ENCODE measurements at places on chromosomes 4 and X. TPM values are rescaled to one million over a fixed set of nuclear protein-coding genes. Genes with fewer than 3 reads are reported as not detected.
A peak's percentile ranks its signal among the peaks of the same experiment; 100 is the strongest.

DNA sequence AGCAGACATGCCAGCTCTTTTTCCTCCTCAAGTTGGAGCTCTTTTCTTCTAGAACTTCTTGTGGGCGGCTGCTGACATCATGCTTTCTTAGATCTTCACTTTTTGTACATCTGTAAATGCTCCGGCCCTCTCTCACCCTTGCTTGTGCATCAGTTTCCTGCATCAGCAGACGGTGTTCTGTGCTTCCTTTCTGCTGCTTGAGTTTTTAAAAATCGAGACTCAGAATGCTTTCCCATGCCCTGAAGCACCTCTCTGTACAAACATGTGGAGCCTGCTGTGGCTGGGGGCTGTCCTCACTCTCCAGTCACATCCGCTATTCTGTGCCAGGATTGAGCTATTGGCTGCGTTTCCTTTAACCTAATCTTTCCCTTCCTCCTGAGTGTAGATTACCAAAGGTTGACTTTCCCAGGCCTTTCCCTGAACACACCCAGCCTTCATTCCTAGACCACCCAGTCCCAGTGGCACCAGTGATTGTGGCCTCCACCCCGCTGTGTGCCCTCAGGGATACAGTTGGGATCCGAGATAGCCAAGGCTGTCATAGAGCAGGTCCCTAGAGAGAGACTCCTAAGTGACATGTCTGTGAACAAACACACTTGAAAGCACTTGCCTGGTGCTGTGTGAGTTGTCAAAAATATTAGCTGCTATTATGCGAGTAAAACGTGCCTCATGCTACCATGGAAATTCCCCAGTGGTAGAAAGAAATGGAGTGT lies 41.9 kb downstream of the TNIP2 start:
- H3K4me1 ChIP-seq = peaks cover 27% of the 10 kb centered on the region
- H3K27me3 ChIP-seq = no peaks in the 10 kb centered on the region
- peak; percentile 32 for DNase-seq
- H3K4me3 ChIP-seq = peak overlapping the region; percentile 74
- H3K36me3 ChIP-seq = no peaks in the 10 kb centered on the region

The GUCY1B1 gene
- total RNA-seq = 1.9 TPM

DNA sequence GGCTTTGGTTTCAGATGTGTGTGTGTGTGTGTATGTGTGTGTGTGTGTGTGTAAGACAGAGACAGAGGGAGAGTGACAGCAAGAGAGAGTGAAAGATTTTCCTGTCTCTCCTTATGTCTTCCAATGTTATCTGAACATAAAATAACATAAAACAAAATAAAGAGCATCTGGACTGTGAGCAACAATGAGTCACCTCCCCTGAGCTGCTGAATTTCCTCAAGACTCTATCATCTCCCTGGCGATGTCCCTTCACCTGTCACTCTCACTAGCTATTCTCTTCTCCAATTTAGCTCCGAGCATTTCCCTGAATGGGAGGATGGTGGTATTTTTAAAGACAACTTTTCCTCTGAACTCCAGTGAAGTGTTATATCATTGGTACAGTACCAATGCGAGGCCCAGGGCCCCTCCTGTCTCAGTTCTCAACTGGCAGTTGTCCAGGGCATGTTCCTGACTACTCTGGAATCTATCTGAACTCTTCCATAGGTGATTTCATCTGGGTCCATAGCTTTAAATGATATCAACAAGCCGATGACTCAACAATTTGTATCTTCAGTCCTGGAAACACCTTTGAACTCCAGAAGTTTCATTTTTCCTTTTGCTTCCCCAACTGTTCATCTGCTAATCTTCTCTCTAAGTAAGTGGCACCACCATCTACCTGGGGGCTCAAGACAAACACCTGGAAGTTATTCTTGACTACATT lies 195.0 kb upstream of the CLNK start:
- H3K36me3 ChIP-seq = no peaks in the 10 kb centered on the region

The PRKG2 gene
- total RNA-seq = 0.62 TPM

- no peaks in the 10 kb centered on the region for H3K27me3 ChIP-seq
- peak overlapping the region; percentile 21 for H3K27ac ChIP-seq
- no peak overlapping the region for H3K4me3 ChIP-seq
- H3K4me1 ChIP-seq = no peaks in the 10 kb centered on the region
- H3K36me3 ChIP-seq = no peaks in the 10 kb centered on the region
Observed at GRCh38 chr4:152892974-152893373, 43.1 kb upstream of the FHDC1 start.

The DOCK11 gene
- 71.0 TPM for total RNA-seq

GRCh38 chr4:88567591-88567990 lies 24.7 kb upstream of the HERC3 start:
- no peak for DNase-seq
- no peaks in the 10 kb centered on the region for H3K27me3 ChIP-seq
- H3K4me3 ChIP-seq = no peak overlapping the region
- no peaks in the 10 kb centered on the region for H3K4me1 ChIP-seq

- H3K36me3 ChIP-seq = no peaks in the 10 kb centered on the region
- no peaks in the 10 kb centered on the region for H3K27me3 ChIP-seq
- H3K4me1 ChIP-seq = no peaks in the 10 kb centered on the region
- no peak for DNase-seq
- H3K4me3 ChIP-seq = no peak overlapping the region
Observed at GRCh38 chr4:95694411-95694810, 145.5 kb upstream of the PDHA2 start.

The ENPEP gene
- total RNA-seq = 0.84 TPM

The NEIL3 gene
- 29.2 TPM for total RNA-seq

- H3K27ac ChIP-seq = peak overlapping the region; percentile 68
- H3K4me3 ChIP-seq = no peak overlapping the region
- no peak for DNase-seq
- peaks cover 11% of the 10 kb centered on the region for H3K27me3 ChIP-seq
- H3K36me3 ChIP-seq = no peaks in the 10 kb centered on the region
Observed at GRCh38 chrX:3777416-3777815, 64.0 kb upstream of the PRKX start.

- H3K27me3 ChIP-seq = no peaks in the 10 kb centered on the region
- DNase-seq = no peak
- no peaks in the 10 kb centered on the region for H3K36me3 ChIP-seq
- no peak overlapping the region for H3K27ac ChIP-seq
Observed at GRCh38 chr4:5956285-5957021, 61.8 kb downstream of the C4orf50 start.

- H3K4me3 ChIP-seq = no peak overlapping the region
- peaks cover 8% of the 10 kb centered on the region for H3K27me3 ChIP-seq
- peak; percentile 26 for DNase-seq
- no peaks in the 10 kb centered on the region for H3K36me3 ChIP-seq
Observed at GRCh38 chr4:74320559-74321118, 12.4 kb downstream of the EPGN start.

The PFKFB1 gene
- 1.6 TPM for total RNA-seq

The CYBB gene
- total RNA-seq = 0.38 TPM

The VCX gene
- total RNA-seq = not detected

- no peaks in the 10 kb centered on the region for H3K36me3 ChIP-seq
- no peak overlapping the region for H3K4me3 ChIP-seq
- no peak overlapping the region for H3K27ac ChIP-seq
- no peaks in the 10 kb centered on the region for H3K4me1 ChIP-seq
- DNase-seq = no peak
Observed at GRCh38 chrX:10979956-10980355, 131.2 kb upstream of the HCCS start.

GRCh38 chr4:149223659-149224058 lies 592.0 kb downstream of the IQCM start:
- no peak for DNase-seq
- no peaks in the 10 kb centered on the region for H3K27me3 ChIP-seq
- peaks cover 2% of the 10 kb centered on the region for H3K36me3 ChIP-seq
- no peaks in the 10 kb centered on the region for H3K4me1 ChIP-seq

DNA sequence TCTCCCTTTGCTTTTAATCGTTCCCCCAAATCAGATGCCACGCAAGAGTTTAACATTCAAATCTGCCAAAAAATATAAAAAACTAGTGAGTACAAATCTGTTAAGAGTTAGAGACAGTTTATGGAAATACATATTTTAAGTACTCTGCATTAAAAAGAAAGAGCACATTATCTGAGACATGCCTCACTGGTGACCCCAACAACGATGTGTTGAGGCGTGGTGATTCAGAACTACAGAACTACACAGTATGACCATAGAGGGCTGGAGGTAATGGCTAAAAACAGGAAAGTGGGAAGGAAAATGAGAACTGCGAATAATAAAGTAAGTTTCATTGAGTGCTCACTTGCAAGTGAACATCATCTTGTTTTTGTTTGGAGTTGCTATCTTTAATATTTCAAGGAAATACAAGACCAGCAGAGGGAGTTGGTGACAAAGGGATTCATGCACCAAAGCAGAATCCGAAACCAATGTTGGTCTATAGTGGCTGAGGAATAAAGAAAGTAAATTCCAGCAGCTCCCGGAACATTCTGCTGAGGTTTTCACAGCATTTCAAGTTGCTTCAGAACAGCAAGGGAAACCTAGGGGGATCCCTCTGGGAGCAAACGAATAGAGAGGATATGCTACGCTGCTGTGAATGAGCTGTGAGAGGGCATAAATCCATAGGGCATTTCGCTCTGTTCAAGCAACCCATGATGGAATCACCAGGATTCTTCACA lies 92.2 kb downstream of the DCHS2 start:
- no peak overlapping the region for H3K27ac ChIP-seq
- DNase-seq = no peak
- H3K27me3 ChIP-seq = no peaks in the 10 kb centered on the region
- no peaks in the 10 kb centered on the region for H3K36me3 ChIP-seq

GRCh38 chrX:80537096-80537495 lies 116.8 kb downstream of the TENT5D start:
- no peak overlapping the region for H3K4me3 ChIP-seq
- H3K27ac ChIP-seq = no peak overlapping the region
- H3K4me1 ChIP-seq = no peaks in the 10 kb centered on the region
- DNase-seq = no peak
- peaks cover 6% of the 10 kb centered on the region for H3K27me3 ChIP-seq
- no peaks in the 10 kb centered on the region for H3K36me3 ChIP-seq

DNA sequence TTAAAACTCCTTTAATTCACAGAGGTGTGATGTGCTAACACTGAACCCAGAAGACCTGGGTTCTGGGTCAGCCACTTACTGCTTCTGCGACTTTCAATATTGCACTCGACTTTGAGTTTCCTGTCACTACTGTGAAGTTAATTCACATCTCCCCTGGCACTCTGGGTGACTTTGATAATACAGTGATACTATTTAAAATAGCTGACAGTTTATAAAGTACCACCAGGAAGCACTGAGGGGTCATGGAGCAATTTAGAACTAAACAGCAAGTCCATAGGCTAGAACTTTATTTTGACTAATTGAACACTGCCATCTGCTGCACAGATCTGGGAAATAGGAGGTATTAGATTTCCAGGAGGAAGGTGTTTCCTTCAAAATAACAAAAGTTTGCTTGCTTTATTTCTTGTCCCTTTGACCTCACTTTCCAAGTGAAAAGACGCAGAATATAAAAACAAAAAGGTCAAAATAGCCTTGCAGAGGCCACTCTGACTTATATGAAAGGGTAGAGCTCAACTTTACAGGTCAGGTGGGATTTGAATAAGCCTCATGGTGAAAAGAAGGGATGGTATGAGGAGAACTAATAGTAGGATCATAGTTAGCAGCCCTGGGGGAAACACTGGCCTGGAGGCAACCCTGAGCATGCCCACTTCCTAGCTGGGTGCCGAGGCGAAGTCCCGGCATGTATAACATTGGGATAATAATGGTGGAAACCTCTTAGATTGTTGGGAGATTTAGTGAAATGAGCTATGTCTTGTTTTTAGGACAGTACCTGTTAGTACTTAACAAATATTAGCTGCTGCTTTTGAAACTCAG lies 53.4 kb downstream of the ZNF518B start:
- H3K4me3 ChIP-seq = no peak overlapping the region
- no peaks in the 10 kb centered on the region for H3K4me1 ChIP-seq
- H3K27ac ChIP-seq = no peak overlapping the region
- no peak for DNase-seq

The EPHA5 gene
- not detected for total RNA-seq

- H3K4me1 ChIP-seq = peaks cover 6% of the 10 kb centered on the region
- peaks cover 56% of the 10 kb centered on the region for H3K27me3 ChIP-seq
- DNase-seq = no peak
- no peak overlapping the region for H3K27ac ChIP-seq
- H3K36me3 ChIP-seq = no peaks in the 10 kb centered on the region
Observed at GRCh38 chr4:185033950-185034349, 15.7 kb downstream of the HELT start.

DNA sequence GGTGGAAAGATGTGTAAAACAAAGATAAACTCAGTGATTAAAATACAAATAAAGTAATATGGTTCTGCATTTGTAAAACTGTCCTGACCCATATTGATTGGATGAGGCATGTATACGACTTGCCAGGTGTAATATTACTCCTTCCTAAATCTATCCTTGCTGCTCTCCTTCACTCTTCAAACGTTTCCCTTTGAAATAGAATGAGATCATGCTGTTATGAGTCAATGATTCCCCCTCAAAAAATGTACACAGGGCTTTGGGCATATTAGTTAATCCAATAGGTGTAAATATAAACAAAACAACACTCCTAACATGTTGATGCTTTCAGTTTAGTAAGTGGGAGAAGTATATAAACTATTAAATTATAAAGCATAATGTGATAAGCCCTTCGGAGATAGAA lies 117.4 kb upstream of the GPM6A start:
- no peak for DNase-seq
- H3K27ac ChIP-seq = no peak overlapping the region
- H3K4me1 ChIP-seq = no peaks in the 10 kb centered on the region
- H3K27me3 ChIP-seq = no peaks in the 10 kb centered on the region

DNA sequence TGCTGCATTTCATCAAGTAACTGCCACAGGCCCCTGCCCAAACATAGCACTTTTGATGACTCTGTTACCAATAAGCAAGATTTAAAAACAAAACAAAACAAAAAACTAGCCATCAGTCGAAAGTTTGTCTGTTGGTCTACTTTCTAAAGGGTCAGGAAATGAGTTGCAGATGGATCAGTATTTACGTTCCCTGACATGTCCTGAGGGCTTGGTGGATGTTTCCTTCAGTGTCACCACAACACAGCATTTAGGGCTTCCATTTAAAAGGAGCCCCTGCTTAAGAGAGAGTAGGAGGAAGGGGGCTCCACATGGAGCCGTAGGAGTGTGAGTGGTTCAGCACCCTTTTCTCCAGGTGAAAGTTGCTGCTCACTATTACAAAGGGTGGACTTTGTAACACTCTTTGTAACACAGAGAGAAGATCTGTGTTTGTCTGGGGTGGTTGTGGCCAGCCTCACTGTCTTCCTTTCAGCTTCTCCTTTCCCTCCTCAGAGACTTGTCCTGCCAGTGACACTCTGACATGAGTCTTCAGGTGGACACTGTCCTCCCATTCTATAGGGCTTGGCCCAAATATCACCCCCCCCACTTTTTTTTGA lies 167.5 kb upstream of the PDE5A start:
- DNase-seq = no peak
- H3K27me3 ChIP-seq = no peaks in the 10 kb centered on the region
- no peak overlapping the region for H3K27ac ChIP-seq
- H3K36me3 ChIP-seq = peaks cover 1% of the 10 kb centered on the region
- H3K4me1 ChIP-seq = no peaks in the 10 kb centered on the region

GRCh38 chr4:139639654-139640053 lies 26.0 kb upstream of the MGST2 start:
- DNase-seq = no peak
- H3K27me3 ChIP-seq = peaks cover 13% of the 10 kb centered on the region
- no peaks in the 10 kb centered on the region for H3K4me1 ChIP-seq
- H3K27ac ChIP-seq = no peak overlapping the region

All from activated T-cell treated with anti-CD3 and anti-CD28 coated beads, Interleukin-2, amount 50 U/mL, for 72 hours (primary cell).